Activated CD4-positive, CD25-positive, alpha-beta regulatory T cell treated with anti-CD3 and anti-CD28 coated beads, Interleukin-2, amount 50 U/mL, for 72 hours (primary cell): ENCODE measurements at places on chromosomes 6 and 20.

DNA sequence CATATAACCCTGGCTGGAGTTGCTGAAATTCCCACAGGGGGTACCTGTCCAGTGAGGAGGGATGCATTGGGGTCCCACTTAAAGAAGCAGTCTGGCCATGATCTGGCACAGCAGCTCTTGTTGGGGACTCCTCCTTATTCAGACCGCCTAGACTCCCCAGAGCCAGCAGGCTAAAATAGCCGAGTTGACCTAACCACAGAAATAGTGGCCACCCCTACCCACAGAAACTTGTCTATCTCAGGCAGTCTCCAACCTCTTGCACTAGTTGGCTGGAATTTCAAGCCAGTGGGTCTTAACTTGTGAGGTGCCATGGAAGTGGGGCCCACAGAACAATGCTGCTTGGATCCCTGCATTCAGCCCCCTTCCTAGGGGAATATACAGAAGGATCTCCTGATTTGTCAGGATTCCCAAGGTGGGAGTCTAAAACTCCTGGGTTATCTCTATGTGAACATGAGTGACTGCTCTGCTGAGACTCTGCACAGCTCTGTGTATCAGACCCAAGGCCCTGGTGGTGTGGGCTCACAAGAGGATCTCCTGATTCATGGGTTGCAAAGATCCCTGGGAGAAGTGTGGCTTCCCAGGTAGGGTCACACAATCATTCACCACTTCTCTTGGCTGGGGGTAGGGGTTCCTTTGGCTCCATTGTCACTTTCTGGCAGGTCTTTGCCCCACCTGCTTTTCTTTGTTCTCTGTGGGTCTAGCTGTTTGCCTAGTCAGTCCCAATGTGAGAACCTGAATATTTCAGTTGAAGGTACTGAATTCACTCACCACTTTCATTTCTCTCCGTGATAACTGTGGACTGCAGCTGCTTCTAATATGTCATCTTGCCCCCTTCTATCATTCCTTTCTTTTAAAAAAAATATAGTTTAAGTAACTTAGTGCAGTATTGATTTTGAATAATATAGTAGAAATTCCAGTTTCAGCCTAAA is 65.5 kb upstream of the CLVS2 start:
- DNase-seq, result no peak

DNA sequence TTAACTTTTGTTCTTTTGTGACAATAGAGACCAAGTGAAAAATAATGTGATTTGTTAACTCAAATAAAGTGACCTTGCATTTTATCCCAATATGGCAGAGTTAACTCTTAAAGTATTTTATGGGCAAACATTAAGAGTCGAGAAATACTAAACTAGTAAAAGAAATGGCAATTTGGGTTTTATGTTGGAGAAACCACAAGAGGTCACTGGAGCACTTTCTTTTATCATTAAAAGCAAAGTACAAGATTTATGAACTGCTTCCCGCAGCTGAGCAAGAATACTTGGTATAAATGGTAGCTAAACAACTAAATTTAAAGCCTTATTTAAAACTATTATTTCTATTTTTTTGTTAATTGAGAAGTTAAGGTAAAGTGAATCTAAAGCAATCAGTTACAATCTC is 33.5 kb upstream of the MCM9 start:
- DNase-seq, result no peak

- no peak for DNase-seq
Observed at GRCh38 chr20:6920991-6921613, 153.6 kb downstream of the BMP2 start.

DNA sequence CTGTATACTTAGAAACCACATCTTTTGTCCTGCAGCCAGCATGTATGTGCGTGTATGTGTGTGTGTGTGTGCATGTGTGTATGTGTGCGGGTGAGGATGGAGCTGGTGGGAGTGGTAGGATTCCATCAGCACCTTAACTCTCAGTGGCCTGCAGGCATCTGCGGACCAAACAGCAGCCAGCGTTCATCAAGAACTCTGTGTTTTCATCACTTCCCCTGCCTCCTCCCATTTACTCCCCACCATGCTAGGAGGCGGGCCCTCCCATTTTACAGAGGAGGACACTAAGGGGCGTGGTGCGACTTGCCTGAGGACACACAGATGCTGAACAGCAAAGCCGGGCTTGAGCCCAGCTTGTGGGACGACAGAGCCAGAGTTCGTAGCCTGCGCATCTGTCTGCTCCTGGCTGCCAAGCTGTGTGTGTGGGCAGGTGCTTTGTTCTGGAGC is 8.9 kb downstream of the VSTM2L start:
- no peak for DNase-seq

GRCh38 chr6:26222571-26222970 is 135.3 kb downstream of the HFE start:
- DNase-seq, result no peak

DNA sequence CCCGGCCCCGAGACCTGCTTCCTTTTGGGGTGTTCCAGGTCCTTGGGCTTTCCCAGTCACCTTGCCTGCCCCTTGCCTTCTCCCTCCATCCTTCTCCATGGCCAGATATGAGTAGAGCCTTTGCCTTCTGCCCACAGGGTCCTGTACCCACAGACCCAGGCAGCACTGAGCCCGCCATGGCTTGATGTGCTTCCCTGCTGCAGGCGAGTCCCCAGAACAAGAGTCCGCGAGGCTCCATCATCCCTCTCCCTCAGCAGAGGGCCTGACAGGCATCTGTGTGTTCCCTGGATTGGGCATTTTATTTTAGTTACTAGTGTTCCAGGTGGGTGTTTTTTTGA is 21.9 kb downstream of the PYGB start:
- no peak for DNase-seq

GRCh38 chr20:13402171-13402760 is 181.2 kb downstream of the ISM1 start:
- no peak for DNase-seq

DNA sequence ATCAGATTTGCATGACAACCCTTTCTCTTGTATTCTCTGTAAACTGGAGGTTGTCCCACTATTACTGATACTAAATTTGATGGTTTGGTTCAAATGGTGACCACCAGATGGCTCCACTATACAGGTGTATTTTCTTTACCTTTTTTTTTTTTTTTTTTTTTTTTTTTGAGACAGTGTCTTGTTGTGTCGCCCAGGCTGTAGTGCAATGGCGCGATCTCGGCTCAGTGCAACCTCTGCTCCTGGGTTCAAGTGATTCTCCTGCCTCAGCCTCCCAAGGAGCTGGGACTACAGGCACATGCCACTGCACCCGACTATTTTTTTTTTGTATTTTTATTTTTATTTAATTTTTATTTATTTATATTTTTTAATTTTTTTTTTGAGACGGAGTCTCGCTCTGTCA is 6.6 kb upstream of the WTAP start:
- no peak for DNase-seq

DNA sequence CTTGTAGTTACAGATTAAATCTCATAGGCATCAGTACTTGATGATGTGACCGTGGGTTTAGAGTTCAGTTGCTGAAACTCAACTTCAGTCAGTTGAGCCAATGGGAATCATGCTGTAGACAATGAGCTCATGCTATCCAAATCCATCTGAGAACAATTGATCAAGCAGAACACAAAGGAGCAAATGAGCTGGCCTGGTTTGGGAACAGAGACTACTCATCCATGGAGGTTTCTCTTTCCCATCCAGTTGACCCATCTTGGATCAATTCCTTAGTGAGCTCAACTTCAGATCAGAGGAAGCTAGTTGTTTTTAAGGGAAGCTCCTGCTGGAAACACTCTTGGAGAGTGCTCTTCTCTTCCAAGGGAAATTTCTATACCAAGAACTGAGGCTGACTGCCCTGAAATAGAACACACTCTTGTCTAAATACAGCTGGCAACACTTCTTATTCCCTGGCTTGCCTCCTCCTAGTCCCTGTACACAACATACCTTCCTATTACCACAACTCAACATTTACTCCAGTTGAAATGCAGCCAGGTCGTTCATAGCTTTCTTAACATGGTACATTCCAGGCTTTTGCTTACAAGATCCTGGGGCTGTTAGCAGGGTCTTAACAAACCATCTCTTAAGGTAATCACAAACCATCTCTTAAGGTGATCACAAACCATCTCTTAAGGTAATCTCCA is 203.9 kb upstream of the PRDM1 start:
- no peak for DNase-seq

DNA sequence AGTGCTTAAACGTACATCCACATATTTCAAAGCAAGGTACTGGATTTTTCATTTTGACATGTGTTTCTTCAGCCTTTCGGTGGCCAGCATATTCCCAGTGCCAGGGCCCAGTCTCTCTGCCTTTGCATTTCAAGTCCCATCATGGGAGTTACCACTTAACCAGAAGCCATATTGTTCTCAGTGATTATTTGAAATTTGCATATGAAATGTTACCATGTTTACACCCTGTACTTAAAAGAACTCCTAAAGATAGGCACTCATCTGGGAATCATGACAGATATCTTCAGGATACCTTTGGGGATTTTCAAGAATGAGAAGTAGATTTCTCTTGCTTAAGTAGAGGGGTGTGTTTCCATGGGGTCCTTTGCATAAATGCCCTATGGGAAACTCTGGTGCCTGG is 367.5 kb downstream of the NRN1 start:
- no peak for DNase-seq

- no peak for DNase-seq
Observed at GRCh38 chr20:48789185-48789668, 38.6 kb downstream of the PREX1 start.
